MCF 10A (cell line): ENCODE measurements at places on chromosomes 1 and 21. TPM values are rescaled to one million over a fixed set of nuclear protein-coding genes. Genes with fewer than 3 reads are reported as not detected.

The NUDC gene
- total RNA-seq, result 96.8 and 106 TPM in 2 replicates

DNA sequence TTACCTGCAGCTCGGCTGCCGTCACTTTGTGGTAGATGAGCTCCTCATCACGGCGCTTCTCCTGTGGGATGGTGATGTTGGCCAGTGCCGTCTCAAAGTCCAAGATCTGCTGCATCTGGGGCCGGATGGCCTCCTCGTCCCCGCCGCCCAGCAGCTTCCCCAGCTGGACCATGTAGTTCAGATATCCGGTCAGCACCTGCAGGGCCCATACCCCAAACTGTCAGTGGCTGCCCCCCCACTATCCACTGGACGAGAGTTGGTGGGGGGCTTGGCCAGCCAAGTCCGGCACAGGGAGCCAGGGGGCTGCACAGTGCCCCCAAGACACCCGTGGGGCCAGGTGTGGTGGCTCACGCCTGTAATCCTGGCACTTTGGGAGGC lies 34.3 kb downstream of the ECE1 start:
- DNase-seq, result no peak
- peaks cover 29% of the 10 kb centered on the region for H3K36me3 ChIP-seq
- no peak overlapping the region for H3K4me3 ChIP-seq
- no peaks in the 10 kb centered on the region for H3K27me3 ChIP-seq
- no peak overlapping the region for H3K27ac ChIP-seq

The SAMSN1 gene
- total RNA-seq, result 2.3 and 6.8 TPM in 2 replicates

DNA sequence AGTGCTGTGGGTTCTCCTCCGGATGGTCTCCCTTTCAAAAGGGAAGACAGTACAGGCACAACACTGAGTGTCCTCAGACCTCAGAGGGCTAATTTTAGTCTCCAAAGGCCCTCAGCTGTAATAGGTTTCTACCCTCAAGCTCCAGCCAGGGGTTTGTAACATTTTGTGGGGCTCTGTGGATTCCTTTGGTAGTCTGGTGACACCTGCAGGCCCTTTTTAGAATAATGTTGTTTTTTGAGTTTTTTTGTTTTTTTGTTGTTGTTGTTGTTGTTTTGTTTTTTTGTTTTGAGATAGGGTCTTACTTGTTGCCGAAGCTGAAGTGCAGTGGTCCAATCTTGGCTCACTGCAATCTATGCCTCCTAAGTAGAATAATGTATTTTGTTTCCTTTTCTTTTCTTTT lies 15.0 kb upstream of the TMEM201 start:
- H3K4me3 ChIP-seq, result no peak overlapping the region
- peak; percentile 27 for DNase-seq
- H3K4me1 ChIP-seq, result no peaks in the 10 kb centered on the region
- H3K36me3 ChIP-seq, result peaks cover 31% of the 10 kb centered on the region
- no peaks in the 10 kb centered on the region for H3K27me3 ChIP-seq

The TTF2 gene
- 28.4 and 38.6 TPM in 2 replicates for total RNA-seq

- no peak overlapping the region for H3K27ac ChIP-seq
- H3K36me3 ChIP-seq, result peaks cover 6% of the 10 kb centered on the region
- no peak for DNase-seq
- no peaks in the 10 kb centered on the region for H3K27me3 ChIP-seq
These were observed 71.0 kb downstream of the SIK1 start for GRCh38 chr21:43355925-43356289.

GRCh38 chr1:246213036-246213435 lies 294.0 kb downstream of the SMYD3 start:
- H3K4me3 ChIP-seq, result no peak overlapping the region
- no peaks in the 10 kb centered on the region for H3K27me3 ChIP-seq
- DNase-seq, result no peak
- no peak overlapping the region for H3K27ac ChIP-seq

DNA sequence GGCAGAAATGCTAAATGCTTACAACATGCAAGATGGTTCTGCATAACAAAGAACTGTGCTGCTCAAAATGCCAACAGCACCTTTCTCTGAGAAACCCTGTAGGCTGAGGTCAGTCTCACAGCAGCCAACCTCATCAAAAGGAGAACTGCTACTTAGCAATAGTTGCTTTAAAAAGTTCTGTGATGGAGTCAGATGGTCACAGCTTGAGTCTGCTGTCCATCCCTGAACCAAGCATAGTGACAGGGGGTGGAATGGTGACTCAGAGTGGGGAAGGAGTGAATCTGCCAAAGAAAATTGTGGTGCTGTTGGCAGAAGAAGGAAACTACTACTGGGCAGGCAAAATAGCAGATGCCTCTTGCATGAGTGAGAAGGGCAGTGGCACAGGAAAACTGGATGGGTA lies 106.0 kb upstream of the FAM78B start:
- no peaks in the 10 kb centered on the region for H3K27me3 ChIP-seq
- no peak for DNase-seq
- no peaks in the 10 kb centered on the region for H3K4me1 ChIP-seq
- no peaks in the 10 kb centered on the region for H3K36me3 ChIP-seq

GRCh38 chr1:44334968-44335367 lies 20.1 kb downstream of the ERI3 start:
- no peaks in the 10 kb centered on the region for H3K27me3 ChIP-seq
- peaks cover 20% of the 10 kb centered on the region for H3K4me1 ChIP-seq
- no peak for DNase-seq
- no peak overlapping the region for H3K4me3 ChIP-seq
- H3K27ac ChIP-seq, result no peak overlapping the region
- peaks cover 71% of the 10 kb centered on the region for H3K36me3 ChIP-seq

The TNNT2 gene
- 0.37 and 0.61 TPM in 2 replicates for total RNA-seq

DNA sequence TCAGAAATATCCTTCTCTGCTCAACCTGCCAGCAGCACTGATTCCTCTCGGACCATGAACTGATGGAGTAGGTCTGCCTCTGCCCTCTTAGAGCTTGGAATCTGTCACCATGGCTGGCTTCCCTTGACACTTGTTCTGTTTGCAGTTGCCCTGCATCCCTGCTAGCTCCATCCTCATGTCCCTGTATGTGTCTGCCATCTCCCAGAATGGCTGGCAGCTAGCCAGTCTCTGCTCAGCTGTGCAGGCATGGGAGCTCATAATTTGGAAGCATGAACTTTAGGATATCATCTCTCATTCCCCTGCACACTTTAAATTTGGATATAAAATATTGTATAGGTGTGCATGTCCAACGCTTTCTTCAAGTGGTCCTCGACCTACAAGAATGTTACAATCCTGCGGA lies 95.4 kb downstream of the C1orf94 start:
- H3K4me3 ChIP-seq, result no peak overlapping the region
- no peaks in the 10 kb centered on the region for H3K4me1 ChIP-seq
- no peak overlapping the region for H3K27ac ChIP-seq
- no peaks in the 10 kb centered on the region for H3K36me3 ChIP-seq
- no peaks in the 10 kb centered on the region for H3K27me3 ChIP-seq
- no peak for DNase-seq

The PDZK1IP1 gene
- 17.9 and 19.6 TPM in 2 replicates for total RNA-seq

The TRIM67 gene
- total RNA-seq, result not detected in 2 replicates

The HCRTR1 gene
- not detected in 2 replicates for total RNA-seq
